RPMI8226 (cell line): ENCODE measurements at places on chromosomes 12 and 14.
A peak's percentile ranks its signal among the peaks of the same experiment; 100 is the strongest.

DNA sequence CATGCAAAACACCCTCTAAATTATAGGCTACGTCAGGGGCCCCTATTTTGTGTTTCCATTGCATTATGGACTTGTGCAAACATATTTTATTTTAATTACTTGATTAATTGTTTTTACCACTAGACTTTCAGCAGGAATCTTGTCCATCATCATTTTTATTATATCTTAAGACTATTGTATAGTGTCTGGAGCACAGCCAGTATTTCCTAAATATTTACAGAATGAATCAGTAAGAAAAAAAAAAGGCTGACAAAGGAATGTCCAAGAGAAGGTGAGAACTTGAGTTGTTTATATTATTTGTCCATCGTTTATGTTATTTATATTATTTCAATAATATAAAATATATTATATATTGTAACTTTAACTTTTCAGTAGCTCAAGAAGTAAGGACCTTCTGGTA lies 664.7 kb downstream of the SLC6A15 start:
- no peak for DNase-seq

GRCh38 chr12:105750096-105750495 lies 388.7 kb downstream of the NUAK1 start:
- DNase-seq = no peak

- no peak for DNase-seq
Measured at GRCh38 chr14:29553427-29553826, 374.2 kb downstream of the PRKD1 start.

DNA sequence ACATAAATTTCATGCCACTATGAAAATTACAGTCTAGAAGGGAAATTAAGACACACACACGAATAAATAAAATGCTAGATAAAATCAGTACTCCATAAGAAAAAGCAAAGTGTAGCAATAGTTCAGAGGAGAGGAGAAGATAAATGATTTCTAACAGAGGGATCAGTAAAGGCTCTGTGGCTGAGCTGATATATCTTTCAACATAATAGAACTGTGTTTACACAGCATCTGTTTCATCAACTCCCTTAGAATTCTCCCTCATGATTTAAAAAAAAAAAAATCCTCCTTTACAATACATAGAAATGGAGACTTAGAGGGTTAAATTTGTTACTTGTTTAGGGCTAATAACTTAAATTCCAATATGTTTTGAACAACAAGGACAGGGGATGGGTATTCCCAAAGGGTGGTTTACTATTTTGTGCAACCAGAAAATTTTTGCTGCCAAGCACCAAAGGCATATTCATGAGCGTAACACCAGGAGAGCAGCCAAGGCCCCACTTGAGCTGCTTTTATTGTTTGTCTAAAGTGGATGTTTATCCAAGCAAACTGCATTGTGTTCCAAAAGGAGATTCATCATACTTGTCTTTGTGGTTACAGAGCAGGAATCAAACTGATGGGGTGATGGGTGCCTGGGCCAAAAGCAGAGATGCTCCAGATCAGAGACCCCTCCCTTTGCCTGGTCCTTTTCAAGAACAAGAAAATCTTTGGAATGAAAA lies 162.7 kb downstream of the BMP4 start:
- DNase-seq = no peak

DNA sequence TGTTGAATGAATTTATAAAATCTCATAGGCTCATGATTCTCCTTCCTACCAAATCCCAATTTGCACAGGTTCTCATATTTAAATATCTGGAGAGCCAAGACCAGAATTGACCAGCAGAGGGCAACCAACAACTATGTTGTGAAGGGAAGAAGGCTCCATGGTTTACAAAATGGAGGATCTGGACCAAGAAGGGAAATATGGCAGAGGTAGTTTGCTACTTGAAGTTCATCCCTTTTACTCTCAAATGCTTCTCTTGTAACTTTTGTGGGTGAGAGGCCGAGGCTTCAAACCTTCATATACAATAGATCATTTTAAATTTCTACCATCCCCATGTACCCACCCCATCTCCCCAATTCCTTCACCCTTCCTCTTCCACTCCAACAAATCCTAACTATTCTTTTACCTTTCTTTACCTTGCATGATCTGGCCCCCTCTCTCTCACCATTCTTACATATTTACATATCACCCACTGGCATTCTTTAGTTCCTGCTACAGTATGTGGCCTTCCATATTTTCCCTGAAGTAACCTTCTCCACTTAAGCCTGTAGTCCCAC lies 3.8 kb upstream of the SMARCC2 start:
- peak; percentile 90 for DNase-seq

DNA sequence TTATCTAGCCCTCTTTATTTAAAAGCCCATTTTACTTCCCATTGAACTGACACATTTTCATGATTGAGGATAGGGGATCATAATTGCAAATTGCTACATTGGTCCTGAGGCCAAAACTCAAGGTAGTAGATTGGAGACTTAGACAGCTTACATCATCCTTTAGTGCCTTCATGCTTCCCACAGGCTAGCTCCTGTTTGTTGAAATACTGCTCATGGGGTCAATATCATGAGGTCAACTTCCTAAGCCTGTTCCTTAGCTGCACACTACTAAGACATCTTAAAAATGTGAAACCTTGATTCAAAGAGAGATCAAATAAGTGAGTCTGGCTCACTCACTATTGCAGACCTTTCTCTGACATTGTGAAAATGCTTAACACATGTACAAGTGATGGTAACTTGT lies 113.0 kb downstream of the TBC1D30 start:
- no peak for DNase-seq

DNA sequence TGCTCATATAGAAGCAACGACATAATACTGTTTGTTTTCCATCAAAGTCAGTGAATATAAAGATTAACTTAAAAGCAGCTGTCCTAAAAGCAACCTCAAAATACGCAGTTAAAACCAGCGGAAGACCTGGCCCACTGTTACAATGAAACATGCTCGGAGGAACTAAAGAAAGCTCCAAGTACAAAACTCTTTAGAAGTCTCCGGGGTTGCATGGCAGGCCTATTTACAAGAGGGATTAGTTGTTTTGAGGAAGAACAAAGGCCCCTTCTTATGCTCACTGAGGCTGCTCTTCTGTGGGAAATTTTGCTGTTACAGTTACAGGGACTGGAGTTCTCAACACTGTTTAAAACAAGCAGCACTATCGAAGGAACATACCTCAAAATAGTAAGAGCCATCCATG lies 75.9 kb upstream of the C12orf71 start:
- no peak for DNase-seq
